ENCODE measurements at places on chromosomes 7 and 10. TPM values are rescaled to one million over a fixed set of nuclear protein-coding genes. Genes with fewer than 3 reads are reported as not detected.

Gene THSD7A
- 38.6 TPM for total RNA-seq

DNA sequence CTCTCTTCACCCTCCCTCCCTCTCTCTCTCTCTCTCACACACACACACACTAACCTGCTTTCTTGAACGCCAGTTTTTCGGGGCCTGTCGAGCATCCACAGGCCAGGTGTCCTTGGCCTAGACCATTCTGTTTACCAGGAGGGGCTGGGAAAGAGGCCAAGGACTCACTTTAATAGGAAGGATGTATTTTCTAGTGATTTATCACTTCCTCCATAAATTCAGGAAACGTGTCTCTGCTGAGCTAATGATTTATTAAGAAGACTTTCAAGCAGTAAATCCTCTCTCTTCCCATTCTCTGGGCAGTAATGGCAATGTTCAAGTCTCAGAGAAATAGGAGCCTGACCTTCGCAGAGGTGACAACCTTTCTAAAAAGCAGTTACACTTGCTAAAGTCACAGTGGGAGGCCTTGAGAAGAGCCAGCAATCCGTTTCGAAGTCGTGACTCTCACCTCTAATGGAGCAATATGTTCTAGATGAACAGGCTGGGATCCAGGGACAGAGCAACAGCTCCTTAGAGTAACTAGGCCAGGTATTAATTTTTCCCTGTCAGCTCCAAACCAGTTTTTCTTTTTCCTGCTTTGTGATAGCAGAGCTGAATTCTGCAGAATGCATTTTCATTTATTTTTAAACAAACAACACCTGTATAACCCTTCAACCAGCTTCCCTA, 1357.5 kb upstream of the SORCS1 start:
- DNase-seq = no peak

- DNase-seq = no peak
These were observed 447.6 kb downstream of the TFEC start for GRCh38 chr7:115582956-115583355.

Gene ASAH2
- 6.5 TPM for total RNA-seq

GRCh38 chr10:22427101-22427500, 81.8 kb downstream of the SPAG6 start:
- DNase-seq = no peak

Gene HYAL4
- not detected for total RNA-seq

Gene RNLS
- total RNA-seq = 11.4 TPM

GRCh38 chr7:47493976-47494911, 87.7 kb downstream of the TNS3 start:
- no peak for DNase-seq

Gene BMPR1A
- total RNA-seq = 94.3 TPM

Gene VGF
- total RNA-seq = 4.4 TPM

Gene TMEM139
- 2.0 TPM for total RNA-seq

DNA sequence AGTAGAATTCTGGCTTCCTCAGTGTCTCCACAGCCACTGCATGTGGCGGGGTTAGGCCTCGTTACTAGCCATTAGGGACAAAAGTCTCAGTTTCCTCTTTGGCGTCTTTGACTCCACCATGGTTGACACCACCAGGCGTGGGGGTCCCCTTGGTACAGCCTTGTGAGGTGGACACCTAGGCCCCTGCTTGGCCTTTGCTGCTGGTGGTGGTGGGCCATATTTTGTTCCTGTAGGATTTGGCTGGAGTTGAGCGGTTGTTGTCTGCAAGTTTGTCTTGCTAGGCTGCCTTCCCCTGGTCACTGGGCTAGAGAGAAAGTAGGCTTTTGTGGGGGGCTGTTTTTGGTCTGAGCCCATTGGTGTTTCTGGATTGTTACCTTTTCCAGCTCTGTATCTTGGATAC, 272.7 kb downstream of the CAMK1D start:
- DNase-seq = no peak

- no peak for DNase-seq
These were observed 9.5 kb downstream of the ANKIB1 start for GRCh38 chr7:92255308-92255707.

GRCh38 chr10:133241501-133242205, 4.0 kb downstream of the VENTX start:
- no peak for DNase-seq

Gene NRP1
- total RNA-seq = 93.4 TPM

- no peak for DNase-seq
These were observed 5.7 kb upstream of the HOXA13 start for GRCh38 chr7:27205325-27206280.

DNA sequence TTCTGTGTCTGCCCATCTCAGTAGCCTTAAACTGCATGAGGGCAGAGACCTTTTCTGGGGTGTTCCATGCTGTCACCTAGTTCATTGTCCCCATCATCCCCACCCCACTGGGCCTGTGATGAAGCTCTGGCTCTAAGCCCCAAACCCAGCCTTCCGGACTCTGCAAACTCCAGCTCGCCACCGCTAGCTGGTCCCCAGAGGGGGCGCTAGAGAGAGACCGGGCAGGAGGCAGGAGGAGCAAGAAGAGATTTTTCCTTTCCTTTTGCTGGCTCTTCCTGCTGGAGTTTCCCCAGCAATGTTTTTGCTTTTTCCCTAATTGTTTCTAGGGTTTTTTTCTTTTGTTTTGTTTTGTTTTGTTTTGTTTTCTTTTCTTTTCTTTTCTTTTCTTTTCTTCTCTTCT, 234.4 kb downstream of the TEX36 start:
- DNase-seq = no peak

GRCh38 chr7:83410989-83411591, 237.8 kb downstream of the SEMA3E start:
- DNase-seq = peak; percentile 61

GRCh38 chr10:125232841-125233240, 72.5 kb upstream of the CTBP2 start:
- no peak for DNase-seq

DNA sequence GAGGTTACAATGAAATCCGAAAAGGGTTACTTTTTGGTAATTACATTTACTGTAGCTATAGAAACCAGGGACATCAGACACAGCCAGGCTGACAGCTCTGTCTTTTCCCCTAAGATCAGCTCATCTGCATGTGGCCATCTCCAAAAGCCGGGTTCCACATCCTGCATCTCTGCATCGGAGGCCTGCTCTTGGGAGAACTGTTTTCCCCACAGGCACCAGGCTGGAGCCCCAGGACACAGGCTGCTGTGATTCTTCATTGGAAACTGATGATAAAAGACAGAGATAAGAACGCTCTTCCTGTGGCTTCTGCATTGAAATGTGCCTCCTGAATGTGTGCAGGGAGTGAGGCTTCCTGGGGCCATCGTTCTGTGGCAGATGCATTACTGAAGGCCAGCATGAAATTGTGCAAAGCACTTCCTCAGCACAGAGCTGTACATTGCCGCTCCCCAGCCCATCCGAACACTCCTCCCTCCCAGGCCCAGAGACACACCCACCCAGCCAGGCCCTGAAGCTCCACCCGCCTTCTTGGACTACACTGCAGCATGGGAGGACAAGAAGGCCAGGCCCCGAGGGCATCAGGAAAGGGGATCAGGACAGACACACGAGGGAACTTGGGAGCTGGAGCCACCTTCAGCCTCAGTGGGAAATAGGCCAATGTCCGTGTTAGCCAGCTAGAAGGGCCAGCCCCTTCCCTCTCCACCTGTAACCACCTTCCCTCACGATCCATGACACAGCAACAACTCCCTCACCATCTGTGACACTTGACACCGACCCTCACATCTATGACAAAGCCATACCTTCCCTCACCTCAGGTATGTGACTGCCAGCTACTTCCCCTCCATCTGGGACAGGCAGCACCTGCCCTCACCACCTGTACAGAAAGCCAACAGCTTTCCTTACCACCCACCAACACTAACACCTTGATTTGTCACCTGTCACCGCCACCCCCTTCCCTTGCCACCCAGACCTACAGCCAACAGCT, 113.2 kb downstream of the GRID1 start:
- no peak for DNase-seq

DNA sequence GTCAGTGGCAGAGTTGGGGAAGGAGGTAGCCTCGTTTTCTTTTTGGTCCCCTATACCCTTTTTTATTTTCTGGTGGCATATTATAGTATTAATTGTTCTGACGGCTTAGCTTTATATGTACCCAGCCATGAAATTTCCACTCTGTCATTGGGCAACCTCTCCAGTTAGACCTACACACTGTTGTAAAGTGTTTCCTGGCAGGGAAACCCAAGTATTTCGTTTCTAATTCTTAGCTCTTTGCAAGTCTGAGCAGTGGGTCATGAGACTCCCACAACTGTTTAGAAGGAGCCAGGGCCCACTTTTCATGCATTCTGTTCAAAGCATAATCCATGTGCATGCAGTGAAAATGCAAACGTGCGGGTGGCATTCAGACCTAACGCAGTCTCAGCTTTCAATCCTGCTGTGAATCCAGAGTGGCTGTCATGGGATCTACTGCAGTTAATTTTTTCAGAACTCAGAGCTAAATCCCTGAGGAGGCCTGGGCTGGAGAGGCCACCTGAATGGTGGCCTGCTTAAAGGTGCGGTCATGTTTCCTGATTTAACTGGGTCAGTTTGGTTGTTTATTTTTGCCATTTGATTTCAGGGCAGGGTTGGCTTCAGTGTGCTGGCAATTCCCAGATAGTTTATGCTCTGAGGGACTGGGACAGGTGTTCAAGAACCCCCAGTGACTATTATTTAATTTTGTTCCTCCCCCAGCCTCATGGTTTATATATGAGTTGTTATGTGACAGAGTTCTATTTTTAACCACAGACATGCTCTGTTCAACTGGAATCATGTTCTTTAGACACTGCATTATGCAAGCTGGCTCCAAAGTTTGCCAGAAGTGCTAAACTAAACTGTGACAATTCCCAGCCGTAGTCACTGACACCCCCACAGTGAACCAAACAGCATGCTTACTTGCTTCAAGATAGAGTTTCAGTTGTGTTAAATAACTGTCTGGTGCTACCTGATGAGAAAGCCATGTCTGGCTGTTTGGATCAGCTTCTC, 27.4 kb upstream of the SYPL1 start:
- no peak for DNase-seq

GRCh38 chr10:49153115-49153514, 19.3 kb upstream of the FAM170B start:
- DNase-seq = no peak

DNA sequence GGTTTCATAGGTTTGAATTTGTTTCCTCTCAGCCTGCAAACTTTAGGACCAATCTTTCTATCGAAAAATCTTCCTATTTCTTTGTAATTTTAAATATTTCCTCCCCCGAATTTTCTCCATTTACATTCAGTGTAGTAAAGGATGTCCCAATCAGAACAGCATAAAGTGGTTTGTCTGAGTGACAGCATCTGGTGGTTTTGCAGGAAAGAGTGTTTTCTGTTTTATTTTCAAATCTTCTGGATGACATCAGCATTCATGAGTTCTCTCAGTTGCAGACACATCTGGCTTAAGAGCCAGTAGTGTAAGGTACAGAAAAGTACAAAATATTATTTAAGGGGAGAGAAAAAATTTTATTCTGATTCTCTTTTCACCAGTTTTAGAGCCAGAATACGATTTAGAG, 634.8 kb downstream of the PHTF2 start:
- no peak for DNase-seq

GRCh38 chr7:44046321-44047061, 2.0 kb downstream of the DBNL start:
- DNase-seq = no peak

GRCh38 chr7:1204460-1205140, 28.1 kb upstream of the UNCX start:
- no peak for DNase-seq

DNA sequence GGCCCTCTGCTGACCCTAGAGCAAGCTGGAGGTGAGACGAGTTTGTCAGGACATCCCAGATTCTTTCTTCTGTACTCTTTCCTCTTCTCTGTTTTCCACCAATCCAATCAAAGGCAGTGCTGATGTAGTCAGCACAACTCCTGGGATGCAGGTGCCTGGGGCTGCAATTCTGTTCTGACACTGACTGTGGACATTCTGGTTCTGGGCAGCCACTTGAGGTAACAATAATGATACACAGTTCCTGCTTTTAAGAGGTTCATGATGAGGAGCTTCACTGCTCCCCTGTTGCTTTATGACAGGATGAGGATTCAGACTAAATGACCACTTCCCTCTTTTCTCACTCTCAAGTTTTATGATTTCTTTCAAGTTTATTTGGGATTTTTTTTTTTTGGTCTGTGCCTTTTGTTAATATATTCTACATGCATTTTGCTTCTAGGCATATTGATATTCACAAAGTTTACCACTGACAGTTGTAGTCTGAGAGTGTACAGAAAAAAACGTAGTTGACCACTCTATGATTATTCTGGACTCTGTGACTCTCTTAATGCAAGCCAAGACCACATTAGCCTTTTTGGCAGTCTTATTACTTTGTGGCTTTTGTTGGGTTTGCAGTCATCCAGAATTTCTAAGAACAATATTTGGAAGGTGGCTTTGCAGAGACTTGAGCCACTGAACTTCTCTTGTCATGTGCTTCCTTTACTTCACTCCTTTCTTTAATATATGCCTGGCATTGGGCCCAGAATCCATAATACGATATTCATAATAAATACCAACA, 247.6 kb downstream of the AUTS2 start:
- no peak for DNase-seq

DNA sequence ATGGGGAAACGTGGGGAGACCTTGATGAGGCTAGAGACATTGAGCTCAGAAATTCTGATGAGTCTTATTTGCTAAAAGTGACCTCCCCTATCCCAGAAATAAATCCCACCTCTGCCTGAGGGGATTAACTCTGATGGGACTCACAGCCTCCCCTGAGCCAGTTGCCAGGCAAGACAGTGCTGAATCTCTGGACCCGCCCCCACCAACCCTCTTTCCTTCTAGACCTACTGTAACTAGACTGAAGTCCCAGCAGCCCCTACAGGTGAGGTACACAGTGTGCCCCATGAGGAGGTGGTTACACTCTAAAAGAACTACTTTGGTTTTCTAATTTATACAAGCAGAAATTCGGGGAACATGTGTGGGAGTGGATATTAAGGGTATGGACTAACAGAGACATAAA, 42.9 kb downstream of the PTPRE start:
- no peak for DNase-seq

Gene OR2A7
- 0.82 TPM for total RNA-seq

DNA sequence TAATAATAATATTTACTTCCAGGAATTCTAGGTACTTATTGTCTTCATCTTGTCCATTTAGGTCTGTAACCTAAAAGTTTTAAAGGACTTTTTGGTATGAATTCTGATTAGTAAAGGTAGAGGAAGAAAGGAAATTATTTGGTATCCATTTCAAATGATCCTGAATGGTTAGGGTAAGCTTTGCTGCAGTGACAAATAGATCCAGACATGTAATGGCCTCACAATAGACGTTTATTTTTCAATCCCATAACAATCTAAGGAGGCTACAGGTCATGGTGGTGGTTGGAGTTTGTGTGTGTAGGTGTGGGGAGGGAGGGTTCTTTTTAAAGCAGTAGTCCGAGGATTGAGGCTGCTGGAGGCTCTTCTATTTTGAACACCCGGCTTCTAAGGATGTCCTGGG, 5.3 kb downstream of the FBH1 start:
- DNase-seq = no peak

Gene TYW1B
- total RNA-seq = 2.3 TPM

DNA sequence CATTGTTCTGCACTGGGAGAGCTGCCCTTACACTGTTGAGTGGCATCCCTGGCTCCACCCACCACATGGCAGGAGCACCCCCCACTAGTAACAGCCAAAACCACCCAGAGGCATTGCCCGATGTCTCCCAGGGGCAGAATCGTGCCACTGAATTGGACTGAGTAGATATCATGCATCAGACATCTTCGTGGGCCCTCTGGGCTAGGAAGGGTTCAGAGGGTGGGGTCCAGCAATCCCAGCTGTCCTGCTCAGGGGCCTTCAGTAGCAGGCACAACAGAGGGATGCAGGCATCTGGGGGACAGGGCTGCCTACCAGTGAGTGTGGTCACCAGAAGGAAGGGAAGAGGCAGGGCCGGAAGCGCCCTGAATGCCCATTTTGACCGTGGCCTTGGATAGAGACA, 119.7 kb upstream of the PPP2R2D start:
- DNase-seq = no peak

Gene EXOSC1
- 60.3 TPM for total RNA-seq
